ENCODE measurements at places on chromosomes 3 and 15. TPM values are rescaled to one million over a fixed set of nuclear protein-coding genes. Genes with fewer than 3 reads are reported as not detected.

DNA sequence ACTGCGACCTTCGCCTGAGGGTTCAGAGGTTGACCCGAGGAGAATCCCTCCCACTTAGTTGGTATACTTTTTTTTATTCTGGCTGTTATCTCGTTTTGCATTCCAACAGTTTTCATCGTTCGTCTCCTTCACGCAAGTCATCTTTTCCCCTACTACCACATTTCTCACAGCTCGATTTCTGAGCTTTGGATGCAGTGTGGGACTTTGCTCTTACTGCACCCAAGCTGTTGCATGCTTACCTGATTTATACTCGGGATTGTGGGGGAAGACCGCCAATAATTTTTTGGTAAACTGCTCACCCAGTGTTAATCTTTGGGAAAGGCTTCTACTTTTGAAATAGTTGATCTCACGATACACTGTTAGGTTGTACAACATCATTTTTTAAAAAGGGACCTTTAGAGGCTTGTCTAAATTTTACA lies 702 bp downstream of the TBC1D23 start:
- no peak for DNase-seq

Gene SLC12A1
- not detected for total RNA-seq

Gene LRRC2
- 0.42 TPM for total RNA-seq

Gene MYLK
- total RNA-seq: 3,208 TPM

DNA sequence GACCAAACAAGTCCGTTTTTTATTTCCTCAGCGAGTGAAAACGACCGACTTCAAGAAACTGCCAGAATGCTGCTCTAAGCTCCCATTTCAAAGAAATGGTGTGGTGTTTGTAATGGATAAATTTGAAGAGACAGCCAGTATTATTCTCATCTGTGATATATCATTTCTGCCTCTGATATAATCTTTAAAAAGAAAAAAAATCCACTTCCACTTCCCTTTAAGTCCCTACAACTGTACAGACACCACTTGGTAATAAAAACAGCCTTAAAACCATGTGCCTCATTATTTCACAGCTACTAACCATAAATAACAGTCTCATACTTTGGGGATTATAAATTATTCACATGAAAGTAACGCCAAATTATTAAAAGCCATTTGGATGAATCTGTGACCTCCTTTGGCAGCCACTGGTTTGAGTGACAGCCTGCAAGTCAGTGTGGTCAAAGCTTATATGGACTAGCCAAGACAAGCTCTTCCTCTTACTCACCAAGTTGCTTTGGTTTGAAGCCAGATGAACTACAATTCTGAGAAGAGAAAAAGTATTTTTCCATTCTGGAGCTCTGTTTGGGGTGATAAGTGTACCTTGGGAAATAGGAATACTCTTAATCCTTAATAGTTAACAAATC lies 168.0 kb downstream of the SHOX2 start:
- DNase-seq: no peak

DNA sequence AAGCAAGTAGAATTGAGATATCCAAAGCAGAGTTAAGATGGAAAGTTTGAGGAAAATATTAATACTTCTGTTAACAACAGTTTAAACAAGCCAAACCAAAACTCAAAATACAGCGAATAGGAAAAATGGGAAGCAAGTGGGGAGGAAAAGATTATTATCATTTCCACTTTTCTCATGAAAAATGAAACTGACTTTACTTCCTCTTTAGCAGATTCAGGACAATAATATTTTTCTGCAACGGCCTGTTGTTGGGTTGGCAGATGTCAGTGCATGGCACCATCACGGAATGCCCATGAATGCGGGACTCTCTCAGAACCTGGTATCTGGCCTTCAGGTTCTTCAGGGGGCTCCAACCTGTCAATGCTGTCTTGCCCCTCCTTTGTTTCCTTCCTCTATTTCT lies 11.1 kb downstream of the ANKUB1 start:
- DNase-seq: no peak

DNA sequence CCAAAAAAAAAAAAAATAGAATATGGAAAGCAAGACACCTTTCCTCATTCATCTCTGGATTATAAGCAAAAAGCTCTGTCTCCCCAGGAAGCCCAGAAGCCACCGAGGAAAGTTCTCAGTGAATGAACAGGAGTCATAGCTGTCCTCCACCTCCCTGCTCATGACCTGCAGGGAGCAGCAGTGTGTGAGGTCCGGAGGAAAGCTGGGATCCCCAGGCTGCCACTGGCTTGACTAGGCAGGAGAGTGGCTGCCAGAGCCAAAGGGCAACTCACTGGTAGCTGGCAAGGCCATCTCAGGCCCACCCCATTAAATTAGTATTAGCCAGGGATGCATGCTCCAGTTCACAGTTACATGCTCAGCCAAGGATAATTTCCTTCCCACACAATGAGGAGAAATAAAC lies 191.6 kb upstream of the STT3B start:
- no peak for DNase-seq

DNA sequence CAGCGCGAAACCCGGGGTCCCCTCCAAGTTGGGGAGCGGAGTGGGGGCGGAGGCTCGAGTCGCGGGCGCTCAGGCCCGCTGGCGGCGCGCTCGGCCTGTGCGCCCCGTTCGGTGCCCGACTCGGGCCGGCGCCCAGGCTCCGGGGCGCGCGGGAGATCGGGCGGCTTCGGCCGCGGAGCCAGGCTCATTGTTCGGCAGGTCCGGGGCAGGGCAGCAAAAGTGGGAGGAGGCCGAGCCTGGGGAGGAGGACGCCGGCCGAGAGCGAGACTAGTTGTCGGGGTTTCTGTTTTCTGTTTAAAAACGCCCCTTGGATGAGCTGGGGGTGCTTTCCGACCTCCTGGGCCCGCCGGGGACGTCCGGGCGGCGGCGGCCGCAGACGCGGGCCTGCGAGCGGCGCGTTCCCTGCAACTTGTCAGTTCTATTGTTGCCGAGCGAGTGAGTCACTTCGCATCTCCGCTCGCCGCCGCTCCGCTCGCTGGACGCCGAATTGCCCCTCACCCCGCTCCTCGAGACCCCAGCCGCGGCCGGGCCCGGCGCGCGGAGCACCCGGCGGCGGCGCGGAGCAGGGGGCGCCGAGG lies 676 bp downstream of the TCF12 start:
- DNase-seq: no peak
